ENCODE measurements at places on chromosomes 7 and 10.

- no peak for DNase-seq
Observed at GRCh38 chr10:1253523-1254353, 197.6 kb downstream of the WDR37 start.

DNA sequence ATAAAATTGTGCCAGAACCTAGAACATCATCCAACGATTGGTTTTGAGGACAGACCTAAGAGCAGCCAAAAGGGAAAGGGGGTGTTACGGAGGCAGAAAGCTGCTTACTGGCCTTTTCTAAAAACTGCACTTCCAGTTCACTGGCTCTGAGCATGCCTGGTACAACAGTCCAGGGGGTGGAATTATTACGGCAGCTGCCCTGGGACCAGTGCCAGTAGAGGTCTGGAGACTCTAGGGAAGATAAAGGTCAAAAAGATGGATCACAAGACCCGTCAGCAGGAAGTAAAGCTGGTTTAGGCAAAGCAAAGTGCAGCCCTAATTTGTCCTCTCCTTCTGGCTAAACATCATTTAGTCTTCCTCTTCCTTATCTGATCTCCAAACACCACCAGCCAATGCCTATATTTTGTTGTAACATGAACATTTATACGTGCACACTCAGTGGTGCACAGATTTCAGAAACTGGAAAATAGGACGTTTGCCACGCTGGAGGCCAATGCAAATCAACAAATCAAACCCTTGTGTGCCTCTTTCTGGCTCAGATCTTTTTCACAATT, 216.4 kb upstream of the DPP6 start:
- no peak for DNase-seq

DNA sequence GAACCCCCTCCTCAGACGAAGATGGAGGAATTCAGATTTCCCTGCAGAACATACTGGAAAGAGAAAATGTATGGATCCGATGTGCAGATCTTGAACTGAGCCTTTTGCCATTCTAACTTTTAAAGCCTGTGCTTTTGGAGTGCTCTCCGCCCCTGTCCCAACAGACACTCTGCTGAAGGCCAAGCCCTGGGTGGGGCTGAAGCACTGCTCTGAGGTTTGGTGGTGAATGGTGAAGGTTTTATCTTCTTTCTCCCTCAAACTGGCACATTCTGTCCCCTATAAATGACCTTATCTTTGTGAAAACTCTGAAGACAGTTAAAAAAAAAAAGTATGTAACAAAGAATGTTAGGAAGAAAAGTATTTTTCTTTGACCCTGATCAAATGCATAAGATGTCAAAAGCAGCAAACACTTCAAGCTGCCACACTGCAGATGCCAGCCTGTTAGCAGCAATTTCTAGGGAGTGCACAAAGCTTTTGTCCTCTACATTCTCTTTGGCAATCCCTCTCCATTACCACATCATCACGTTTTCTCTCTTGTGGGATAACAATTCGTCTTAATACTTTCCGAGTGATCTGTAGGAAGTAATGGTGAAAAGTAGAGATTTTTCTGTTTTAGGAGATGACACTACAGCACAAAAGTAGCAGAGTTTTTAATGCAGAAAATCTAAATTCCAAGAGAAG, 137.3 kb upstream of the CCDC6 start:
- no peak for DNase-seq

DNA sequence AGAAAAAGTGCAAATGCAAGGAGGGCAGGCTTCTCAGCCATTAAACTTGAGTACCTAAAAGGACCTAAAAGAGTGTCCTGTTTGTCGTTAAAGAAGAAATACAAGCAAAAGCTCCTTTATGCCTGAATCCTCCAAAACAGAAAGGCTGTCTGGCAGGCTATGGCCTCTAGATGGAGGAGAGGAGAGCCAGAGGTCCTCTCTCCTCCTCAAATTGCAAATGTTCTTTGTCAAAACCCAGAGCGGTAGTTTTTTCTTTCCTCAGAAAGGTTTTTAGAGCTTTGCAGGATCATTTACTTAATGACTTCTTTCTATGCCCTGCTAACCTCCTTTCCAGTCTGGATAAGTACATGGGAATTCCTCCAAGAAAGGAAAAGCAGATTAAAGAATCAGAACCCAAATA, 1.9 kb upstream of the SORCS1 start:
- DNase-seq, result no peak

DNA sequence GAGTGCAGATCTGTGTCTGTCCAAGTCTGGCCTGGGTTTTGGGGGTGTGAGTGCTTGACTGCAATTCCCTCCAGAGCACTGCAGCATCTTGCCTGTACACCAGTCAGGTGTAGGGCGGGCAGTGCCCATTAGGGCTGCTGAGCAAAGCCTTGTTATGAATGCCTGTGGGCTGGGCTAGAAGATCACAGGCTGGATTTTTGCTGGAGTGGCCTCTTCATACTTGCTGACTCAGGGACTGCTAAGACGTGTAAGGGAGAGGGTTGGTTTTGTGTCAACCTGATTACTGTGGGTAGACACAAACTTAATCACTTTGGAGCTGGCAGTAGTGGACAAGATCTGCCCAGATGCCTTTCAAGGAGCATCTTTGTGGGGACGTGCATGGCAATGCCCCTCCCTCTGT, 29.6 kb downstream of the DMBT1 start:
- no peak for DNase-seq

GRCh38 chr10:96041146-96041545, 2.2 kb upstream of the CCNJ start:
- no peak for DNase-seq

DNA sequence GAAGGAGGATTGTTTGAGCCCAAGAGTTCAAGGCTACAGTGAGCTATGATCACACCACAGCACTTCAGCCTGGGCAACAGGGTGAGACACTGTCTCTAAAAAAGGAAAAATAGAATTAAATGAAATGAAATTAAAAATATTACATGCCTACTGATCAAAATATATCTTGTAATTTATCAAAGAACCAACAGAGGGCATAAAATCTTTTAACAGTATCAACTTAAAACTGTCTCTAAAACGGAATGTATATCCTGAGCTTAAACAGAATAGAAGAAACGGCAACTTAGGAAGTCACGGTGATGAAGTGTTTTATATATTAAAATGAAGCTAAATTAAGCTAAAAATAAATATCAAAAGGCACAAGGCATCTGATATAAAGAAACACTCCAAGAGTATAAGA, 78.8 kb downstream of the MTPAP start:
- peak; percentile 19 for DNase-seq

DNA sequence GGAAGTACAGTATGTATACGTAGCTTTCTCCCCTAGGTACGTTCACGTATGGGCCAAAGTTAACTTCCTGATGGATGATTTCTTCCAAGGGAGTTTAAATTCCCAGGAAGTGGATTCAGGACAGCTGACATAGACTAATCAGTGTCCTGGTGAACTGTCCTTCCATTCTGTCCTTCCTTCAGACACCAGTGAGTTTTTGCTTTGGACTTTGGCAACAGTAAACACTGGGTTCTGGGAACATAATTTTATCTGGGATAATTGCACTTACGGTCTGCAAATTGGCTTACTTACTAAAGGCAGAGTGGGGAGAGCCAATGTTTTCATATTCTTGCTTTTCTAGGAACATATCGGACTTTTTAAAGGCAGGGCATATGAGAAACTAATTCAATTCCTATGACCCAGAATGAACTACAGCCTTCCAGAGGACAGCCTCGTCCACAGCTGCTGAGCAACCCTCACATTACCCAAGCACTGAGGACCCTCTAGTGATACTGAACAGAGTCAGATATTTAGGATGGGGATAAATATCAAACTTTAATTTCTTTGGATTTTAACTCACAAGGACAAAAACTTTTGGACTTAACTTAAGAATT, 97.9 kb downstream of the RAB18 start:
- DNase-seq, result no peak

DNA sequence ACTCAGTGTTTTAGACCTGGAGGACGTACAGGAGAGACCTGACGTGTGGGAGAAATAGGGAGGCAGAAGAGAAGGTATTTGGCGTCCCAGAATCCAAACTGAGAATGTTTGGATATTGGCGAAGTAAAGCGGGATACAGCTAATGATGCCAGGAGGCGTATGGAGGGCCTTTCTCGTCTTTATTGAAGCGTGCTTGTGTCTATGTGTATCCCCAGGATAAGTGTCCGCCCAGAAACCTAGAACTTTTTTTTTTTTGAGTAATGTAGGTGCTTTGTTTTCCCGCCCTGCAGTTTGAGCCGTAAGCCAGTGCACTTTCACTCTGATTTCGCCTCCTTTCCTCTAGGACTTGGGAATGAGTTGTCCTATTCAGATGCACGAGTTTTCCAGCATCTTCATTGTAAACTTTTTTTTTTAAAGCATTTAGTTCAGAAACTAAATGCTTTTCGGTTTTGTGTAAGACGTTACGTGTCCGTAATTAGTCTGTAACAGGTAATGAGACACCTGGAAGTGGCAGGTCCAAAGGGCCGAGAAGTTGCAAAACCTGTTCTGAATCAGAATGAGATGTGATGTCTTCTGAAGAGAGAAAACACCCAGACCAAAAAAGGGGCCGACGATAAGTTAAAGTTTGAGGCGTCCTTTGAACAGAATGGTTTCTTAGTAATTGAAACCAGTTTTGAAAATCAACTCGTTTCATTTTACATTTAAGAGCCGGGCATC, 746 bp downstream of the ARL5B start:
- peak; percentile 33 for DNase-seq

DNA sequence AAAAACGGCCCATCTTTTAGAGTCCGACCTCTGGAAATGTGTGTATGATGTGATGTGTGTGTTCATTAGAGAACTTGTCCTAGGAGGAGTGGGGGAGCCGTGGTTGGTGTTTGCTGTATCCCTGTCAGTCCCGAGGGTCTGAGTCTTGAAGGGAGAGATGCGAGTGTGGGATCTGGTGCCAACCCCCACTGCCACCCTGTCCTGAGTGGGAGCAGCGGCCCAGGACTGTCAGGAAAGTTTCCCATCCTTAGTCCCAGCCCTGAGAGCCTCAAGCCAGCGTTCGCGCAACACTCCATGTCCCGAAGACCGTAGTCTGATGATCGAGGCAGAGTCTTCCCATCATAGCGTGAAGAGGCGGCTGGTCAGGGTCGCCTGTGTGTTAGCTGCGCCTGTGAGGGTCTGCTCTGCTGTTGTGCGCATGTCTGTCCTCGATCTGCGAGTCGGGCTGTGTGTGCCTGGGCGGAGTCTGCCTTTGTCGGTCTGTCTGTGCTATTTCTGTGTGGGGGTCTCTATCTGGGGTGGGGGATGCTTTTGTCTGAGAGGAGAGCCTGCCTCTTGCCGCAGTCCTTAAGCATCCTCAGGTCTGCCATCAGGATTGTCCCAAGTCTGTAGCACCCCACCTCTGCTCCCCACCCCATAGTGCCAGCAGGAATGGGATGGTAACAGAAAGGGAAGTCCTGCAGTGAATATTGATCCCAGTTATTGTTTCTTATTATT, 514 bp upstream of the CHAT start:
- DNase-seq, result no peak

DNA sequence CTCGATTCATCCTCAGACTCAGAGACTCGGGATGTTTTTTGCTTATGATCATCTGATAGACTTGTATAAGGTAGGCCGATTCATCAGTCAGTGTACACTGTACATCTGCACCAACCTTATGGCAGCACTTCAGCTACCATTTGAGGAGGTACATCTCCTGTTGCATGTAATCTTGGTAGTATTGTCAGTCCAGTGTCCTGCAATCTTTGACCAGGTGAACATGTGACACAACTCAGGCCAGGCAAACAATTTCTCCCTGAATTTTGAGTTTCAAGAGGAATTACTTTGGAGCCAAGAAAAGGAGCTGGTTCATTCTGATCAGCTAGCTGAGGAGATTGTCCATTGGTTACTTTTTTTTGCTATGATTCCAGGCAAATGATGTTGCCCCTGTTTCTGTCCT, 19.7 kb upstream of the WASL start:
- DNase-seq, result no peak

GRCh38 chr7:105354383-105354782, 34.3 kb downstream of the SRPK2 start:
- no peak for DNase-seq

DNA sequence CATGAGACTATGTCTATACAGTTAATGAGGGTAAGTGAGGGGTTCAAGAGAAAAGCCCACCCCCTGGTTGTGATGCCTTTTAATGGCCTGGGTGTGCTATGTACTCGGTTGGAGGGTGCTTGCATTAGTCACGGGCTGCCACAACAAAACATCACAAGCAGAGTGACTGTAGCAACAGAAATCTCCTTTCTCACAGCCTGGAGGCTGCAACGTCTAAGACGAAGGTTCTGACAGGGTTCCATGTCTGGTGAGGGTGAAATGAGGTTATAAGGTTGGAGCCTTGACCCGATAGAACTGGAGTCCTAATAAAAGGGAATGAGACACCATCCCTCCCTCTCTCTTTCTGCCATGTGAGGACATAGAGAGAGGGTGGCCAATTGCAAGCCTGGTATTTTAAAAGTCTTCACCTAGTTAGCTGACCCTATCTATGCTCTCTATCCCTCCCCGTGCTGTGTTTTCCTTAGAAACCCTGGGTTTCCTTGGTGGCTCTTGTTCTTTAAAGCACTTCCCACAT, 126.0 kb upstream of the GDF10 start:
- no peak for DNase-seq

DNA sequence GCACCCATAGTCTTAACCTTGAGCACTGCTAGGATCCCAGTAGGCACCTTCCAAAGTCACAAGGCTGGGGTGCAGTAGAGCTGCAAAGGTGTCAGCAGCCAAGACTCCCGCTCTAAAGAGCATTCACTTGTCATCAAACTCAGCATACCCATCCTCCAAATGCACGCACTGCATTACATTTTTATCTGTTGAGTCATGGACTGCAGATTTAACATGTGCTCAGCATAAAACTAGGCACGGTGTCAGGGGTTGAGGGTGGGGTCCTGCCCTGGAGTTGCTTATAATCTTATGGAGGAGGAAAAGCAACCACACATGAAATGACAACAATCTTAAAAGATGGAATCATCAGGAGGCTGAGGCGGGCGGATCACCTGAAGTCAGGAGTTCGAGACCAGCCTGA, 102.6 kb downstream of the PARP12 start:
- no peak for DNase-seq

- peak; percentile 45 for DNase-seq
Observed at GRCh38 chr10:124827474-124827873, 25.9 kb downstream of the ABRAXAS2 start.

- no peak for DNase-seq
Observed at GRCh38 chr7:111010798-111011197, 80.1 kb upstream of the LRRN3 start.

DNA sequence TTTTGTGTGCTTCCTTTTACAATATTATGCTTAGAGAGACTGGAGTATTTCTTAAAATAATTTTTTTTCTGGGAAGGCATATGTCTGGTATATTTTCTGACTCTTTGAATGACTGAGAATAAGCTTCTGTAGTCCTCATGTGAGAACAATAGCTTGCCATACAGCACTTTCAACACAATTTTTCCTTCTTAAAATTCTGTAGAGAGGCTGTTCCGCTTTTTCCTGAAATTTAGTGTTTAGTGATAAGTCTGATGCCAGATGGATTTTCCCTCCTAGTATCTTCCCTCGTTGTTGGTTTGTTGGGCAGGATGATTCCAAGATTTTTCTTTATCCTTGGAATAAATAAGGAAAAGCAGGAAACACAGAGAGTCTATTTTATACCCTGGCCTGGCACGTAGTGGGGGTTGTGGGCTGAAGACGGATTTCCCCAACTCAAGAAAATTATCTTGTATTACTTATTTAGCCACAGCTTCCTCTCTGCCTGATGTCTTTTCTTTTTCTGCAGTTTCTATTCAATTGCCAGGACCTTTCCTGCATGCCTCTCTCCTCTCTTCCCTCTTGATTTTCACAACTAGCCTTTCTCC, 111.2 kb downstream of the AOAH start:
- DNase-seq, result no peak

Measured in ACHN (cell line).